ENCODE measurements at places on chromosomes 5 and 9.

GRCh38 chr5:167745868-167746267 lies 545.6 kb upstream of the WWC1 start:
- no peak for DNase-seq

GRCh38 chr5:58544926-58545325 lies 37.9 kb upstream of the RAB3C start:
- DNase-seq = no peak

GRCh38 chr9:131349881-131350563 lies 43.9 kb upstream of the PRRC2B start:
- peak; percentile 67 for DNase-seq

DNA sequence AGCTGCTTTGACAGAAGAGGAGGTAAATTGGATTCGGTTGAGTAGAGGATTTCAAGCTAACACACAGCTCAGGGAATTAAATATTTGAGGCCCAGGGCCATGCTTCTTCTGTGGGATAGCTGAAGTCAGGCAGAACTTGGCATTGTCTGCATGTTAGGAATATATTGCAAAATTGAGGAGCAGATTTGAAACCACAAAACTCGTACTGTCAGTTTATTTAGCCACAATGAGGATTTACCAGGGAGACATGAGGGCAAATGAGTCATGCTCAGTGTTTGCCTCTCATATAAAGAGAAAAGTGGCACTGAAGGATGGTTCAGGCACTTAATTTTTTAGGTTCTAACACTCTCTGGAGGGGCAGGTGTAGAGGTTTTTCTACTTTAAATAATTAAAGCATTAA lies 83.0 kb upstream of the PRLR start:
- no peak for DNase-seq

- no peak for DNase-seq
Measured at GRCh38 chr5:72015103-72015548, 92.1 kb upstream of the MAP1B start.

GRCh38 chr9:118891213-118891612 lies 478.0 kb downstream of the BRINP1 start:
- no peak for DNase-seq

DNA sequence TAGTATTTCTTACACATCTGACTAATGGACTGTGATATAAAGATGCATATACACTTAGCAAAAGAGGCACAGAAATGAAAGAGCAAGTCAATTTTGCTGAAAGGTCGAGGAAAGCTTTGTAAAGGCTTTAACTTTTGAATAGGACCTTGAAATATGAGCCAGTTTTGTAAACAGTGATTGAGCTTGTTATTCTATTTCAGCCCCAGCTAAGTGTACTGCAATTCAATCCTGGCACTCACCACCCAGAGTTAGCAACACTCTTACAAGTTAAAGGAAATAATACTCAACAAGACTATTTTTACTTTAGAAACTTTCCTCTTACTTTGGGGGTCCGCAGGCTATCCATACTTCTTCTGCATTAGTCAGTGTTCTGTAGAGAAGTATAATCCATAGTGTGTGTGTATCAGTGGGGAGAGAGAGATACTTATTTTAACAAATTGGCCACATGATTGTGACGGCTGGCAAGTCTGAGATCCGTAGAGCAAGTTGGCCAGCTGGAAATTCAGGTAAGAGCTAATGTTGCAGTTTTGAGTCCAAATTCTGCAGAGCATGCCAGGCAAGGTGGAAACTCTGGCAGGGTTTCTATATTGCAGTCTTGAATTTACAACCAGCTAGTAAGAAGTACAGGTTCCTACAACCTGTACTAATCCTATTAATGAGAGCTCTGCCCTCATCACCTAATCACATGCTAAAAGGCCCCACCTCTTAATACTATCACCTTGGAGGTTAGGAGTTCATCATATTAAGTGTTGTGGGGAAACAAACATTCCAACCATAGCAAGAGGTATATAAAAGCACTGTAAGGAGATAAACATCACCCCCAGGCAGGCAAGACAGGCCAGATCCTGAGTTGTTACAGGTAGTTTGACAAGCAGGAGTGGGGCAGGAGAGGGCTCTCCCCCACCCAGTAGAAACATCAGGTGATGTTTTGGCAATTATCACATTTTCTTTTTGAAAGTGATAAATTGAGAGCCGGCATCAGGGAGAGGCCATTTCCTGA lies 33.6 kb downstream of the IL7R start:
- DNase-seq = no peak

DNA sequence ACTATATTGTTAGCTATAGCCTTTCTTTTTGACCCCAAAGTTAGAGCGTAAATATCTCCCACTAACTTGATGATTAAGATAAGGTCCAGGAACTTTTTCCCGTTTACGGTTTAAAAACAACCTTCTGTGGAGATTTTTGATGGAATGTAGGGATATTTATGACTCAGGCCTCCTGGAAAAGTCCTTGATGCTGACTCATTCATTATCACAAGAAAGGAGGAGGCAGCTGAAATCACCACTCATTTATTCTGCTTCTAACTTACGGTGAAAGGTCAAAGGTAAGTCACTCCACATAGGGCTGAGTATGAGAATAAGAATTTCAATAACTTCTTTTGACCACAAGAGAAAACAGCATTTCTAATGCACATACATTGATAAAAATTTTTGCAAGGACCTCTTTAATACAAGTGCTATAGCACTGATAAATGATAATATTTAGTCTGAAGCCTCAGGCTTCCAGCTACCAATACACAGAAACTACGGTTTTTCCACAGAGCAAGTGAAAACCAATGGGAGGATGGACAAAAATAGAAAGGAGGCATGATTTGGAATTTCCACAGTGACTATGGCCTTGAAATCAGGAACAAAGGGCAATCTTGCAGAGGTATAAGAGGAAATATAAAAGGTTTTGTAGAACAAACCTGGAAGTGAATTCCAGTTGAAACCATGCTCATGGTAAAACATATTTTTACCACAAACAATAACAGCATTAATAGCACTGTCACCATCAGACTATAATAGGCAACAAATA lies 146.5 kb downstream of the PPP2R2B start:
- no peak for DNase-seq

GRCh38 chr9:107983181-107983603 lies 493.6 kb upstream of the KLF4 start:
- DNase-seq = no peak

Data from thoracic aorta (tissue), 2 donors.